ENCODE measurements at places on chromosomes 1 and 21. TPM values are rescaled to one million over a fixed set of nuclear protein-coding genes. Genes with fewer than 3 reads are reported as not detected.

DNA sequence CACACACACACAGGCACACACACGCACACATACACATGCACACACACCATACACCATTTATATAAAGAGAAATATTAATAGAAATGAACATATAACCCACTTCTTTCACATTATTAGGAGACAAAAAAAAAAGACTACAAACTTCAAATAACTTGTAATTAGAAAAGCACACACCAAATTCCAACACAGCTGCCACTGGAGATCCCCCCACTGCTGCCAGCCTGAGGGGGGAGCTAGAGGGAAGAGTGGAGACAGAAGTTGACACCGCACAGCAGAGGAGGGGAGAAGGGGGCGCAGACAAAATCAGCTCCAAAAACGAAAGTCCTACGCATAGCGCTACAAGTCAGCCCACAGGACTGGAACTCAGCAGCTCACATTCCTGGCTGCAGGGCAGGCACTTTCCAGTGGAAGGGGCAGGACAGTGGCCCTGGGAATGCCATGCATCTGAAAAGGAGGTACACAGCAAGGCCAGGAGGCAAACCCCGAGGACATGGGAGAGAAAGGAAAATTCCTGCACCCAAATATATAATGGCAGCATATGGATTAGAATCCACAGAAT lies 36.5 kb downstream of the LGALS8 start:
- no peak for DNase-seq

DNA sequence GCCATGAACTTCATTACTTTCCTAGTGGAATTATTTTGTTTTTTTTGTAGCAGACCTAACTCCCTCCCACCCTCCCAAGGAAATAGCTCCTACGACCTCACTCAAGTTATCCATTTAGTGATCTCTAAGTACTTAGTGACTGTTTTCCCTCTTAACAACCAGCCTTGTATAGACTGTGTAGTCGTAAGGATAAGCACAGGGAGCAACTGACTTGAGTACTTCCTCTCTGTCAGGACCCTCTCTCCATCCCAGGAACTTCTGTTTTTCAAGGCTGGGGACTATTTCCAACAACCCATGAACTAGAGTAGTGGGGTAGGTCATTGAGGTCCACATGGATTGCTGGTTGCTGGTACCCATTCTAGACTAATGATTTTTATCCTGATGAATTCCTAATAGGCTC lies 1.9 kb downstream of the AGO1 start:
- DNase-seq: no peak

GRCh38 chr1:61950418-61950817 lies 208.1 kb downstream of the PATJ start:
- DNase-seq: peak; percentile 30

DNA sequence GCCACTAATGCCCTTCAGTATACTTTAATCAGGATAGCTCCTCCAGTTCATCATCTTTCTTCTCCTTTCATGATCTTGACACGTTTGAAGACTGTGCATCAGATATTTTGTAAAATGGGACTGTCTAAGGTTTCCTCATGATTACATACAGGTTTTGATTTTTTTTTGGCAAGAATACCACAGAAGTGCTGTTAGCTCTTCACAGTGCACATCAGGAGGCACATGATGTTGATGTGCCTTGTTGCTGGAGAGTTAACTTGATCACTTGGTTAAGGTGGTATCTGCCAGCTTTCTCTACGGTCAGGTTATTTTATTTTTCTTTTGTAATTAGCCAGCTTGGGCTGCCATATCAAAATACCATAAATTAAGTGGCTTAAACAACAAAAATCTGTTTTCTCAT lies 128.6 kb upstream of the IVNS1ABP start:
- no peak for DNase-seq

- no peak for DNase-seq
These were observed 83.0 kb downstream of the FCRL5 start for GRCh38 chr1:157469300-157469699.

- DNase-seq: no peak
These were observed 51.1 kb upstream of the OLIG2 start for GRCh38 chr21:32974653-32975052.

- DNase-seq: no peak
These were observed 1.9 kb downstream of the CDC73 start for GRCh38 chr1:193123751-193124150.

GRCh38 chr1:43526002-43526401 lies 4.7 kb upstream of the PTPRF start:
- DNase-seq: peak; percentile 79

DNA sequence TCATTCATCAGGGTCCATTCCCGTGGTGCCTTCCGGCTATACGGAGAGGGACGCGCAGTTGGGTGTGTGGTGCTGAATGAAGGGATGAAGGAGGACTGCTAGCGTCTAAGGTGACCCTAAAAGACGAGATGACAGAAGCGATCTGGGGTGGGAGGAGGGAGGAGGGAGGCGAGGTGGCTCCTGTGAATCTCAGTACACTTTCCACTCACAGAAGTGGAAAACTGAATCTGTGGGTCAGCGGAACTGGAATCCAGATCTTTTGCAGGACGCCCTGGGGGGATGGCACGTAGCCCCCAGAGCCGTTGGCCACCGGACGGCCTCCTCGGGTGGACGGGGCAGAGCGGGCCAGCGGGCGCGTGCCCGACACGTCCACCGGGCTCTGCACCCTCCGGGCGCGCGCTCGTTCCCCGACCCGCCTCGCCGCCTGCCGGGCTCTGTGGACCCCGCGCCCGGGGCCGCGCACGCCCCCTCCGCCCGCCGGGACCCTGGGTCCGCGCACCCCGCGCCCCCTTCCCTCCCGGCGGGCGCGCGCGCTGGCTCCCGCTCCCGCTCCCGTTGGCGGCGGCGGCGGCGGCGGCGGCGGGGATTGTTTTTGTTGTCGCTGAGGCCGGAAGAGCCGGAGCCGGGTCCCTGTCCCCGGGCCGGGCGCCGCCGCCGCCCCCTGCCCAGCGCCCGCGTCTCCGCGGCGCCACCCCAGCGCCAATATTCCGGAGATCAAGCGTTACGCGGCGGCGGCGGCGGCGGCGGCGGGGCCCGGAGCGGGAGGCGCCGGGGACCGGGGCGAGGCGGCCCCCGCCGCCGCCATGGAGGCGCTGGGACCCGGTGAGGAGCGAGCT lies at the start of gene AGO4:
Gene AGO4, plus strand, starts transcription at position 403 of the 836 bp plus-strand sequence. Its CDS starts 401 bp downstream, at position 804.
- peak; percentile 26 for DNase-seq

GRCh38 chr1:54863267-54863665 lies 23.7 kb downstream of the DHCR24 start:
- no peak for DNase-seq

GRCh38 chr1:180229483-180230415 lies at the start of gene LHX4:
TSS of gene LHX4 (plus strand) at chr1:180230264. CDS start at chr1:180230530, 266 bp downstream.
- peak; percentile 39 for DNase-seq

DNA sequence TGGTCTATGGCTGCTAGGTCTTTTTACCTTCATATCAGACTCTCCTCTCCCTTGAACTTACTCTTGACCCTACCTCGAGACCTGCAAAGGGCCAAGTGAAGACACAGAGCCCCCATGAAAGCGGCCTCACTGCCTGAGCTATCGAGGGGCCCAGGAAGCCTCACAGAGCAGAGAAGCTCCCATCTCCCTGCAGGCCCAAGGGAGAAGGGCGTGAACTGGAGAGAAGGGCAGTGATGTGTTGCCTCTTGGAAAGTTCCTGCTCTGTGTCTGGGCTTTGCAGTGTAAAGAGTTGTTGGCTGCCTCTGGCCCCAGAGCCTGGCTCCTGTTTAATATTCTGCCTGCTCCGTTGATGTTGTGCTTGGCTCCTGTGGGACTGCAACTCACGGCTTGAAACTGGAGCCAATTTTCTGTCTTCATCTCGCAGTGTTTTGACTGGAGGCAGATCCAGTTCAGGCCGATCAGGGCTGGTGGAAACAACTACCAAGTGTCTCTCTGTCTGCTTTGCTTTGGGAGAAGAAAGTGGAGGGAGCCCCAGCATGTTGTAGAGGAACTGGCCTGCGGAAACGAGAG lies 4.3 kb downstream of the SERTAD4 start:
- no peak for DNase-seq

DNA sequence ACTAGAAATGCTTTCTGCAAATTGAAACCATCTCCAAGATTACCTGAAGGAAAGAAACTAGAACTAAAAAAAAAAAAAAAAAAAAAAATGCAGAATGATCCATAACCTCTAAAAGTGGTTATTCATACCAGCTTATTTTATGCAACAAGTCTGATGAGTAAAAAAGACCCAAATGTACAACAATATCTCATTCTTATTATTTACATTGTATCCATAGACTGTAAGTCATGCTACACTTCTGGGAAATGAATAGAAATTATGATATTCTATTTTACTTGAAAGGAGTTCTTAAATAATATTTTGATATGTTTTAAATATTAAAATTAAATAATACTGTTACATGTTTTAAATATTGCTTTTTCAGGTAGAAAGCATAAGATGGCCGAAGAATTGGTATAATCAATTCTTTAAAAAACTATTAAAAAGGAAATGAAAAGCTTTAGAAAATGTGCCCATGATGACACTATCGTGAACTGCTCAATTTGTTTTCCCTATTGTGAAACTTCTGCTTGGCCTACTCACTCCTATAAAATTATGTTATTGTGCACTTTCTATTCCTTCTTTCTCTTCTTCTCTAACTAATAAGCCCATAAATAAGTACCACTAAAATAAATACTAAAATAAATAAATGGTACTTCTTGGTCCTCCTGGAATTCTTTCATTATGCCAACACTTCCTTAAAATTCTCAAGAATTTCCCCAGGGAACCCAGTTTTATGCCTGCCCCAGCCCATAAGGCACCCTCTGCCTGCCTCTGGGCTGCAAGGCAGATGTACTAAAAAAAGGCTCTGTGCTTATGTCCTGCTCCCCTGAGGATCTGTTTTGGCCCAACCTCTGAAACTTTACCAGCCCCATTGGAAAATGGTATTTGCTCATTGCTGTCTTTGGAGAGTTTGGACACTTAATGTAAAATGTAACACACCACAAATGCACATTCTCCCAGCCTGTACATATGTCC lies 18.1 kb downstream of the SAMSN1 start:
- DNase-seq: no peak

DNA sequence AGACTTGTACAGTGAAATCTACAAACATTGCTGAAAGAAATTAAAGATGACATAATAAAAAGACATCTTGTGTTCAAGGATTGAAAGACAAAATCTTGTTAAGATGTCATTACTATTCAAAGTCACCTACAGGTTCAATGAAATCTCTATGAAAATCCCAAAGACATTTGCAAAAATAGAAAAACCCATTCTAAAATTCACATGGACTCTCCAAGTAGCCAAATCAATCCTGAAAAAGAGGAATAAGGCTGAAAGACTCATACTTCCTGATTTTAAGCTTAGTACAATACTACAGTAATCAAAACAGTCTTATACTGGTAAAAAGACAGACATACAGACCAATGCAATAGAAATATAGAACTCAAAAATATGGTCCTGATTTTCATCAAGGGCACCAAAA lies 78.6 kb downstream of the PCSK9 start:
- no peak for DNase-seq

GRCh38 chr1:9044236-9044635 lies 18.0 kb upstream of the SLC2A7 start:
- no peak for DNase-seq

- no peak for DNase-seq
These were observed 9.2 kb upstream of the PLA2G4A start for GRCh38 chr1:186819563-186819962.

DNA sequence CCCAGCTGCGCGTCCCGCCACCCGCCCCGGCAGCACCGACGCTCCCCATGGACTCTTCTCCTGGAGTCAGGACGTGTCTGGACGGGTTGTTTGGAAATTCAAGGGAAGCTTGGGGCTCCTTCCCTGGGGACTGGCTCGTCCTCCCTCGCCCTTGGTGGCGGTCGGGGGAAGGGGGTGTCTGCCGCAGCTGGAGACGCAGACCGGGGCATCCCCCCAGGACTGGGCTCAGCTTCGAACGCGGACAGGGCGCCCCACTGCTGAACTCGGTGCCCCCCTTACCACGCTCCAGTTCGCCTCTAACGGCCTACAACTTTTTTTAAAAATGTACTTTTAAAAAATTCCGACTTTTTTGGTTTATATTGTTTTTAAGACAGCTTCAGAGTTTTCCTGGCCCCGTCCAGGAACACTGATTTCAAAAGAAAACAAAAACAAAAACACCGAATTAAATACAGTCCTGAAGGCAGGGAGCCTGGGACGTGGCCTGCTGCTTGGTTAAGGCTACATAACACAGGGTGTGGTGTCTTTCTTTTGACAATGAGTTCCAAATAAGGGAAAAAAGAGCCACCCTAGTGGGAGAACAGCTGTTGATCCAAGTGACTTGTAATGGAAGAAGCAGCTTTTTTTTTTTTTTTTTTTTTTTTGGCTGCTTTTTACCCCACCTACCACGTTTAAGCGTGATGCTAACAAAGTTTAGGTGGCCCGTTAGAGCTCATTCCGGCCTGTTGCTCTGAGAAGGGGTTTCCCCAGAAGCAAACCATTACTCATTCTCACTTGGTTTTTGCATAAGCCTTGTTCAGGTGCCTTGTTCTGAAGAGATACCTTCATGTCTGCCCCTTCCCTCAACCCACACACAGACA lies 862 bp upstream of the DIPK1A start:
- peak; percentile 40 for DNase-seq

DNA sequence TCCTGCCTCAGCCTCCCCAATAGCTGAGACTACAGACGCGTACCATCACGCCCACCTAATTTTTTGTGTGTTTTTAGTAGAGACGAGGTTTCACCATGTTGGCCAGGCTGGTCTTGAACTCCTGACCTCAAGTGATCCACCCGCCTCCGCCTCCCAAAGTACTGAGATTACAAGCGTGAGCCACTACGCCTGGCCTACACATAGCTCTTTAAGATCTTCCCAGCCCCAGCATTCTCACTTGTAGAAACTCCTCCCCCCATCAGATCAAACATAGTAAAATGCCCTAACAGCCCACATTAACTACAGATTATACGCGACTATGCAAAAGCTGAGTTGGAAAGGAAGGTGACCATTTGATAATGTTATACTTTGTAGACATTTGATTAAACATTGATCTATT lies 634.8 kb downstream of the MATN1 start:
- no peak for DNase-seq

DNA sequence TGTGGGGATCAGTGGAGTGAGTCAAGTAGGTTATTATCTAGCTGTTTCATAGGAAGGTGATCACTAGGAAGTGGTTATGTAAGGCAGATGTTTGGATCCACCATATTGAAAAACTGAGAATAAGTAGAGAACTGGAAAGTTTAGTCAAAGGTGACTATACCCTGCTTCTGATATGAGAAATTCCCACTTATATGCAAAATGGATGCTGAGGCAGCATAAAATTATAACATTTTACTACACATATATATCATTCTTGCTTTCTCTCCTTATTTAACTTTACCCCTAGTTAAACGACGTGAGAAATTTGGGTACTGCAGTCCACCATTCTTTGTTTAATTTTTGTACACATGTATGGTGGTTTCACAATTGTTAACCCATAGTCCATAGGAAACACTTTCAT lies 142.4 kb downstream of the ADGRL4 start:
- DNase-seq: no peak

GRCh38 chr1:216944864-216945510 lies 221.8 kb upstream of the ESRRG start:
- DNase-seq: no peak

CALML6 gene
- not detected for total RNA-seq

KRTAP21-2 gene
- not detected for total RNA-seq

ACTL8 gene
- not detected for total RNA-seq

FBXO42 gene
- total RNA-seq: 13.9 TPM

S100A1 gene
- 0.46 TPM for total RNA-seq

ILDR2 gene
- 0.48 TPM for total RNA-seq

SCCPDH gene
- total RNA-seq: 118 TPM

S100B gene
- not detected for total RNA-seq

B3GALT5 gene
- total RNA-seq: 0.48 TPM

ZNF678 gene
- total RNA-seq: 12.4 TPM

All from A172 (cell line).